Right lobe of liver (tissue), 6 donors: ENCODE measurements at places on chromosomes 1 and 21.

GRCh38 chr1:158810311-158810710 is 20.8 kb upstream of the MNDA start:
- no peak for DNase-seq

GRCh38 chr1:205373022-205373797 is 16.5 kb upstream of the KLHDC8A start:
- no peak for DNase-seq

- no peak for DNase-seq
These were observed 300.5 kb downstream of the BRINP2 start for GRCh38 chr1:177471244-177471643.

GRCh38 chr1:23868557-23869016 is 497 bp upstream of the FUCA1 start:
- DNase-seq, result no peak

DNA sequence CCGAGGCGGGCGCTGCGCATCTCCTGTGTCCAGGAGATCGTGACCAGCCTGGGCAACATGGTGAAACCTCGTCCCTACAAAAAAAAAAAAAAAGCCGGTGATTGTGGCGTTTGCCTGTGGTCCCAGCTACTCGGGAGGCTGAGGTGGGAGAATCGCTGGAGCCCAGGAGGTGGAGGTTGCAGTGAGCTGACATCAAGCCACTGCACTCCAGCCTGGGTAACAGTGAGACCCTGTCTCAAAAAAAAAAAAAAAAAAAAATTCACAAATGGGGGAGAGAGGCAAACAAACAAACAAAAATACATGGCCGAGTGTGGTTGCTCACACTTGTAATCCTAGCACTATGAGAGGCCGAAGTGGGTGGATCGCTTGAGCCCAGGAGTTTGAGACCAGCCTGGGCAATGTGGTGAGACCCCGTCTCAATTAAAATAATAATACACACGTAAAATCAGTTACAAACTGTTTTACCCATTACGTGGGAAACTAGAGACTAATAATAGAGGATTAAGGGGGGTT is 758 bp downstream of the TATDN3 start:
- DNase-seq, result no peak

DNA sequence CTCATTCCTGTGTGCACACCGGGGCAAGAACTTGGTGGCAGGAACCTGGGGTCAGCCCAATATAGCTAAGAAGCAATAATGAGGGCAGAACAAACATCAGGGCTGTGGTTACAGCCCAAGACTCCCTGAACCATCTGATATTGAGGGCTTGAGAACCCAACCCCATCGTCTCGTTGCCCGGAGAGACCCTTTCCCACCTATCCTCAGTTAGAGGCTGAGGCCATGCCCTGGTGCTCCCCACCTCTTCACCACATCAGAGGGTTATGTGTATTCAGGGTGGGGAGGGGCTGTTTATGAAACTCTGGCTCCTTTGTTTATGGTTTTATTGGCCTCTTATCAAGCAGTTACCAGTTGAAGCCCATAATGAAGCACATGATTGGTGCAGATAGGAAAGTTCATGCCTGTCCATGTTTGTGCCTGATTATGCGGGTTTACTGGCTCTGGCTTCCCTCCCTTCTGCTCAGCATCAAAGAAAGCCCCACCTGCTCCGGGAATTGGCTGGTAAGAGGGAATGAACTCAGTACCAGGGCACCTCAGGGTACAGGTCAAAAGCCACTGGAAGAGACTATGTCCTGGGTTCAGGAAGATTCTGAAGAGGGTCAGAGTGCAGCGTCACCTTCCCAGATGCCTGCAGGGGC is 14.5 kb downstream of the NUAK2 start:
- peak; percentile 77 for DNase-seq

DNA sequence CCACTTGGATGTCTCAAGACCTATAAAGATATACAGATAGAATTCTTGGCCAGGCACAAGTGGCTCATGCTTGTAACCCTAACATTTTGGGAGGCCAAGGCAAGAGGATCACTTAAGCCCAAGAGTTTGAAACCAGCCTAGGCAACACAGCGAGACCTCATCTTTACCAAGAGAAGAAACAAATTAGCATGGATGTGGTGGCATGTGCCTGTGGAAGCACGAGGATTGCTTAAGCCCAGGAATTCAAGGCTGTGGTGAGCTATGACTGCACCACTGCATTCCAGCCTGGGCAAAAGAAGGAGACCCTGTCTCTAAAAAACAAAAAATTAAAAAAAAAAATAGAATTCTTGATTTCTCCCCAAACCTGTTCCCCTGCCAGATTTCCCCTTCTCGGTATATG is 8.3 kb downstream of the ASAP3 start:
- no peak for DNase-seq

DNA sequence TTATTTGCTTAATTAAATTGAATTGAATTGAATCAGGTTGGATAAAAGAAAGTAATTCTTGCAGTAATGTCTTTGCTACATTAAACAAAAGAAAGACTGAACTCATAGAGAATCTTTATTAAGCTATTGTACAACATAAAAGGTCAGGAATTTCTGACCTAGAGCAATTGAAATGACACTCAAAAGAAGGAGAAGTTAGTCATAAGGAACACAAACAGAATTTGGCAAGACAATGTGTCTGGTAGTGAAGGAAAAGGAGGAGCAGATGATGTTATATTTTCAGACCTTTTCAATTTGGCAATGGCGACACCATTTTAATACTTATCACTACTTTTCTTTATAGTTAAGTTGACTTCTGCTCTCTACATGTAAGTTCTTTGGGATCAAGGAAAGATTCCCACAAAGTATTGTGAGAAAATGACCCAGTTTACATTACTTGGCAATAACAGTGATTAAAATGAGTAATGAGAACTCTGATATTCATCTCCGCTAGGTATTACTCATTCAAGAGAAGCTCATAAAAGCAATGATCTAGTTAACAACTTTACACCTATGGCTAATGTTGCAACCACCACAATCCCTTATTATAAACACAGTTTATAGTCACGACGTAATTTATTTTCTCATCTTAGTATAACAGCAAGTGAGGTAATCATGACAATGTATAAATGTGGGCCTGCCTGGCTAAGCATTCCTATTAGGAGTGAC is 14.7 kb upstream of the KRTAP21-1 start:
- DNase-seq, result no peak

- no peak for DNase-seq
These were observed 28.2 kb downstream of the INTS7 start for GRCh38 chr1:212007178-212007577.

GRCh38 chr1:194280463-194280862 is 1094.0 kb upstream of the B3GALT2 start:
- no peak for DNase-seq
